Activated CD8-positive, alpha-beta memory T cell treated with anti-CD3 and anti-CD28 coated beads for 1 hour (primary cell): ENCODE measurements at places on chromosomes 5 and 9.

DNA sequence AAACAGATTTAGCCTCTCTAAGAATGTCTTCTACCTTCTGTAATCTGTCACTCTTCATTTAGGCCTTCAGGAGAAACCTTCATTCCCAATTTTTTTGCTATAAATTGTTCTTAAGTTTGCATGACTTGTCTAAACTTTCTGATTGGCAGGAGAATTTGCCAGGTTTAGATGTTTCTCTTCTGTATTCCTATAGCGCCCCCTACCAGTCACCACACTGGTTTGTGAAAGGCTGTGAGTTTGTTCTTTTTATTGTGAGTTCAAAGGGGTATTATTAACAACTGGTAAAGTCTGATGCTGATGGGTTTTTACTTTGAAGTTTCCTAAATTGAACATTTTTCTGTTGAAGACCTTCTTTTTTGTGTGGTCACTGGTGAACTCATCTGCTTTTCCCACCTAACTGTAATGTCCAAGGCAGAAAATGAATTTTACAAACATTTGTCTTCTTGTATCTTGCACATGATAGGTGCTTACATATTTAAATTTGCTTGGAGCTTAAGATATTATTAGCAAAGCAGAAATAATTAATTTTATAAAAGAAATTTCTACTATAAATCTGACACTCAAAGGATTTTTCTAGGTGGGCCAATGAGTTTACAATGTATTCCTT lies 18.4 kb upstream of the F2RL2 start:
- peak; percentile 18 for DNase-seq

GRCh38 chr9:135468854-135469521 lies 10.6 kb upstream of the PPP1R26 start:
- no peak for DNase-seq

DNA sequence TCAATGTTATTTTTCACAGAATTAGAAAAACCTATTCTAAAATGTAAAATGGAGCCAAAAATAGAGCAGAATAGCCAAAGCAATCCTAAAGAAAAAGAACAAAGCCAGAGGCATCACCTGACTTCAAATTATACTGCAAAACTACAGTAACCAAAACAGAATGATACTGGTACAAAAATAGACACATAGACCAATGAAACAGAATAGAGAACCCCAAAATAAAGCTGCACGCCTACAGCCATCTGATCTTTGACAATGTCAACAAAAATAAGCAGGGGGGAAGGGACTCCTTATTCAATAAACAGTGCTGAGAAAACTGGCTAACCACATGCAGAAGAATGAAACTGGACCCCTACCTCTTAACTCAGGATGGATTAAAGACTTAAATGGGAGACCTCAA lies 65.8 kb upstream of the PDE4D start:
- DNase-seq: no peak

GRCh38 chr5:62578540-62578939 lies at the start of gene LRRC70:
Gene LRRC70 (plus strand): TSS chr5:62578819. CDS start chr5:62579439, 620 bp downstream.
- no peak for DNase-seq

DNA sequence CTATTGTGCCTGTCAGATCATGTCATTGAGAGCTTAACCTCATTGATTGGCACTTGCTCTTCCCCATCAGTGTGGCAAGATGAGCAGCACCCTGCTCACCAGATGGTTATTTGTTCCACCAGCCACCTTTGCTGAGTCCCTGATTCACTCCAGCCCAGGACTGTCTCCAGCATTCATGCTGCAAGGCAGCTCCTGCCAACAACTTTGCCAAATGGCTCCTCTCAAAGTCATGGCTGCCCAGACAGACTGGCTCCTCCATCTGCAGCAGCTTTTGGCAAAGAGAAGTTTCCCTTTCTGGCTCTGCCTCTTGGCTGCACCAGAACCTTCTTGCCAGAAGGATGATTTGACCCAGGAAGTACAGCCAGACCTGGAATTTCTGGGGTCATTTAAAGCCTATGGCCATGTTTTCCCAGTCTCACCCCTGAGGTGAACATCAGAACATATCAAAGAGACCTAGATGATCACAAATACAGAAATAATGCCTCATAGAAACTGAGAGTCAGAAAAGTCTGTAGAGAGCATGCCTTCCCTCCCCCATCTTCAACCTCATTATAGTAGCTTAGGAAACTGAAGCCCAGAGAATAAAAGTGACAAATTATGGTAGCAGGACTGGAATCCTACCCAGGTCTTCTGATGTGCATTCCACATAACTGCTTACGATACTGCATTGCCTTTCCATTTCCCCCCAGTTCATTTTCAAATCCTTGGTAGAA lies 10.4 kb downstream of the PPP2R2B start:
- DNase-seq: no peak

DNA sequence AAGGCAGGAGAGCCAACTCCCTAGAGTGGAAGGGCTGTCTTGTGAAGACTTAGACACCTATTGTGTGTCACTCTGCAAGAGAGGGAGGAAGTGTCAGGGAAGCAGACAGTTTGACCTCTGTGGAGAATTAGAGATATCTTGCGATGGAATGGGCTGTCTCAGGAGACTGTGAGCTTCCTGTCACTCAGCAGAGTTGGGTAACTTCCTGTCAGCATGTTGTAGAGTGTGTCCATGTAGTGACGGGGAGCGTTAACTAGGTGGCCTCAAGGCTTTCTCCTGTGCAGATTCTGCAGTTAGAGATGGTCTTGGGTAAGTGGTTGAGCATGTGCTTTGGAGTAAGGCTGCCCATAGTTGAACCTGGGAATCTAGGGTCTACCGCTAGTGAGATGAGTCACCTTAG lies 136.5 kb downstream of the KIF4B start:
- DNase-seq: no peak

- no peak for DNase-seq
Measured at GRCh38 chr9:84436386-84437109, 96.0 kb upstream of the SLC28A3 start.

DNA sequence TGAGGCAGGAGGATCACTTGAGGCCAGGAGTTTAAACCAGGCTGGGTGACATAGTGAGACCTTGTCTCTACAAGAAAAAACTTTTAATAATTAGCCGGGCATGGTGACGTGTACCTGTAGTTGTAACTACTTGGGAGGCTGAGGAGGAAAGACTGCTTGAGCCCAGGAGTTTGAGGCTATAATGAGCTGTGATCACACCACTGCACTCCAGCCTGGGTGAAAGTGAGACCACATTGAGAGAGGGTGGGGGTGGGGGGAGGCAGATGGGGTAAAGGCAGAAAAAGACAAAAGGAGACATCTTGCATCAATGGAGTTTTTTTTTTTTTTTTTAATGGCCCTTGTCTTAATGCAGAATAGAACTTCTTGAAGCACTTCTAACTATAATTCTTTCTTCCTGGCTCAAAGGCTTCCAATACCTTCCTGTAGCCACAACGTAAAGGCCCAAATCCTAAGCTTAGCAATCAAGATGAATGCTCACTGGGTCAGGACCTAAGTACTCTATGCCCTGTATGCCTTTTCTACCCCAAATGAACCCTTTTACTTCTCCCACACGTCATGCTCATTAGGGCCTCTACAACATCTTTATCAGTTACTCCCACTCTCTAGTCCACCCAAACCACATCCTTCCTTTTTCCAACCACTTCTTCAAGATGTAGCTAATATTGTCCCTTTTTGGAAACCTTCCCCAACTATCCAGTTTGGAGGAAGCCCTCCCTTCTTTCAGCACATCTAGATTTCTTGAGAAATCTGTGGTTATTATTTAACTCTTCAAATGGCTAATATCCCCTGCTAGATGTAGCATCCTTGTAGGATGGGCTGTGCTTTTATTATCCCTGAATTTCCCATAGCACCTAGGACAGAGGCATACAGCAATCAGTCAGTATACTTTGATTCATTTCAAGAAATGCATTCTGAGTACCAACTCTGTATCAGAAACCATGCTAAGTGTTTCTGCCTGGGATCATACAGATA lies 40.8 kb downstream of the CSF2 start:
- no peak for DNase-seq

DNA sequence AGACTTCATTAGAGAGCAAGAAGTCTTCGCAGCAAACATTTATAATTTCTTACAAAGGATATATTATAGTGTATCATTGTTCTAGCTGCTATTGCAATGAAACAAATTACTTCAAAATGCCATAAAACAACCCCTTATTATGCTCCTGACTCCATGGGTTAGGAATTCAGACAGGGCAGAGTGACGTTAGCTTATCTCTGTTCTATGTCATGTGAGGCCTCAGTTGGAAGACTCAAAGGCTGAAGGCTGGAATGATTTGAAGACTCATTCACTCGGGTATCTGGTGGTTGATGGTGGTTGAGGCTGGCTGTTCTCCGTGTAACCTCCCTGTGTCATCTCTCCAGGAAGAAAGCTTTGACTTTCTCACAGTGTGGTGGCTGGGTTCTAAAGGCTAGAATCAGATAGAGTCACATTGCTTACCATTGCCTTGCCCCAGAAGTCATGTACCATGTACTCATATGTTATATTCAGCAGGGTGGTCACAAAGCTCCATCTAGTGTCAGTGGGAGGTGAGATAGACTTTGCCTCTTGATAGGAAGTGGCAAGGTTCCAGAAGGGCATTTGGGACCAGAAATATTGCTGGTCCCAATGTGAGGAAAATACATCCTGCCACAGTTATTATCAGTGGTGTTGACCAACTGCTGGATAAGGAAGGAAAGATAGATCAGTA lies 226.9 kb downstream of the TMEM38B start:
- no peak for DNase-seq

GRCh38 chr5:125575891-125576505 lies 829.6 kb upstream of the ZNF608 start:
- DNase-seq: no peak

GRCh38 chr9:21933865-21934264 lies 60.3 kb downstream of the CDKN2A start:
- no peak for DNase-seq

DNA sequence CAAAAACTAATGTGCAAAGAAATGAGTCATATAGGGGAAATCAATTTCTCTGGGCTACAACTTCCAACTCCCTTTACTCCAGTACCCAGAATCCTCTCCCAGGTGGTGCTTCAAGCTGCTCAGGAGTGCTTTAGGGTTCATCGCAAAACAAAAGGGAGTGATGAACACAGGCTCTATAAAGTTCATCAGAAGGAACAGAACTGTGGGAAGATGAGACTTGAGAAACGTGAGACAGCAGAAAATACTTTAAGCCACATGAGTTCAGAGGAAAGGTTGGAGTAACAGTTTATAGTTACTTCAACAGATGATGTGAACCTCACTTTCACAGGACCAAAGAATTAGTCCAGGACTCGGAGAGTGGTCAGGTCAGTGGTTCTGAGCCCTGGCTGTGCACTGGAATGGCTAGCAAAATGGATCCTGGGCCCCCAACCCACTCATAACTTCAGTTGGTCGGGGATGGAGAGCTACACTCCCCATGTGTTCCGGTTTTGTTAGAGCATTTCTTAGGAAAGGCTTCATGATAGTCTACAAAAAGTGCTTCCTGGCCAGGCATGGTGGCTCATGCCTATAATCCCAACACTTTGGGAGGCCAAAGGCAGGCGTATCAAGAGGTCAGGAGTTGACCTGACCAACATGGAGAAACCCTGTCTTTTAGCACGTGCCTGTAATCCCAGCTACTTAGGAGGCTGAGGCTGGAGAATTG lies 4.3 kb downstream of the RPL12 start:
- DNase-seq: no peak

DNA sequence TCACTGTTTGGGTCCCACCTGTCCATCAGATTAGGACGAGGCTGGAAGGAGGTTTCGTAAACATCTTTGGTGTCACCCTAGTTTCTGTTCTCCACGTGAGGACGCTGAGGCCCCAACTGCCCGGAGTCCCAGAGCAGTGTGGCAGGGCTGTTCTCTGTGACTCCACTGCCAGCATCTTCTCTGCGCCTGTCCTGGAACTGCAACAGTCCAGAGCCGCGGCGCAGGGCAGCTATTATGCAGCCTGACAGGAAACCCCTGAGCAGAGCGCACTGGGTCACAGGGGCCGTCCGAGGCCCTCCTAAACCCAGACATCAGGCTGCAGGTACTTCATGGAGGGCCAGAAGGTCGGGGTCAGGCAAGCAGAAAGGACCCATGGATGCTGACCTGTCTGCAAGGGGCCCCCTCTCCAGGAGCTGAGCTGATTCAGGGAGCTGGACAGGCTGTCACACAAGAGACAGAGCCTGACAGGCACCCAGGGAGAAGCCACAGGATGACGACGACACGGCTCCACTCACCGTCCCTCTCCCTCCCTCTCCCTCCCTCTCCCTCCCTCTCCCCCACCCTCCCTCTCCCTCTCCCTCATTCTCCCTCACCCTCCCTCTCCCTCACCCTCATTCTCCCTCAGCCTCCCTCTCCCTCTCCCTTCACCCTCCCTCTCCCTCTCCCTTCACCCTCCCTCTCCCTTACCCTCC lies 31.7 kb downstream of the DBH start:
- no peak for DNase-seq

DNA sequence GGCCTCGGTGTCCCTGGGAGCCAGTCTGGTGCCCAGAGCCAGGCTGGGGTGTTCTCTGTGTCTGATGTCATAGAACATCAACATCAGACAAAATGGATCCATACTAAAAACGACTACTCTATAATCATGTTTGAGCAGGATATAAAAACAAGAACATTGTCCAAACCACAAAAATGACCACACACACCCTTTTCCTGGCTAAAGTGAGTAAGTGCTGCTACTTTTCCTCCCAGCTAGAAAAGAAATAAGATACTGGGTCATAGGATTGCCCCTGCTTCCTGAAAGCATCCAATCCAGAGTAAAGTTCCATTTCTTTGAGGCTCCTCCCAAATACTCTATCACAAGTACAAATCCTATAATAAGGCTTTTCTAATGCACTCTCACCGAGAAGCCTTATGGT lies 19.7 kb upstream of the TRAF1 start:
- no peak for DNase-seq

DNA sequence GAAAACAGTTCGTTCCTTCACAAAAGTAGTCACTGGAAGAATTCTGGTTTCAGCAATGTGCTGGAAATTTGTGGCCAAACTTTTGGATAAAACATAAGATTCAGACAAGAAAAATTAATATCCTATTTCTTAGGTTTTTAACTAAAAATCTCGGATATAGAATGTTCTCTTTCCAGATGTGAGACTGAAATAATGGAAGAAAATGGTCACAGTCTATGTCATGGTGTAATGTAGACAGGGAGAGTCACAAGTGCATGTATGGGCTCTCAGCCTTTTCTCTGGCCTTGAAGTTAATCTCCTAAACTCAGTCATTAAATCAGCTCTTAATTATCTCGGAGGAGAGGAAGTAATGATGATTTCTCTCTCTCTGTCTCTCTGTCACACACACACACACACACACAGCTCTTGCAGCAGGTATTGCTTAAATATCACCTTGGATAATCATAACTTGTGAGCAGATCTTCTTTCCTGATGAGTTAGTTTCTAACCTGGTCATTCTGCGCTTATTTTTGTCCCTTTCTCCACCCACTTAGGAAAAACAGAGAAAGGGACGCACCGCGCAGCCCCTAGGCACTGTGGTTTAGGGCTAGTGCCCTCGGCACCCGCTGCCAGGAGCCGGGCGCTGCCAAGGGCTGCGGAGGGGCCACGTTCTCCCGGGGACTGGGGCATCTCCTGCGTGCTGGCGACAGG lies 672 bp upstream of the ITGA2 start:
- DNase-seq: no peak

- DNase-seq: no peak
Measured at GRCh38 chr9:117777823-117778222, 73.6 kb downstream of the TLR4 start.
